ENCODE measurements at places on chromosomes 13 and 19. TPM values are rescaled to one million over a fixed set of nuclear protein-coding genes. Genes with fewer than 3 reads are reported as not detected.

The ZNF91 gene
- 256 TPM for total RNA-seq

The TRAPPC2B gene
- 7.6 TPM for total RNA-seq

The IFNL1 gene
- total RNA-seq = not detected

The ZNF835 gene
- total RNA-seq = 3.9 TPM

The SIGLEC5 gene
- 1.2 TPM for total RNA-seq

The PNMA8B gene
- total RNA-seq = 1.1 TPM

The CEACAM7 gene
- 0.36 TPM for total RNA-seq

The KCNRG gene
- 1.6 TPM for total RNA-seq

The C1QTNF9B gene
- not detected for total RNA-seq

The NLRP7 gene
- not detected for total RNA-seq

The MYO16 gene
- not detected for total RNA-seq

The SOX1 gene
- not detected for total RNA-seq

The DPF1 gene
- not detected for total RNA-seq

The CPB2 gene
- total RNA-seq = not detected

The METTL21C gene
- total RNA-seq = not detected

The SLC15A1 gene
- total RNA-seq = 8.9 TPM

The HSD17B14 gene
- 24.4 TPM for total RNA-seq

The CACNG7 gene
- total RNA-seq = not detected

The ZNF579 gene
- 14.0 TPM for total RNA-seq

The CPT1C gene
- total RNA-seq = 3.1 TPM

The CEACAM4 gene
- 2.4 TPM for total RNA-seq

The MYPOP gene
- total RNA-seq = 5.5 TPM

The C13orf46 gene
- 7.5 TPM for total RNA-seq

The ZNF615 gene
- total RNA-seq = 14.9 TPM

The CAPS gene
- total RNA-seq = 181 TPM

The KIR2DL1 gene
- not detected for total RNA-seq

The KLK10 gene
- 0.29 TPM for total RNA-seq

The ZNF787 gene
- total RNA-seq = 32.4 TPM

The NAPA gene
- total RNA-seq = 158 TPM

The HSPB6 gene
- 80.9 TPM for total RNA-seq

The DZIP1 gene
- total RNA-seq = 17.2 TPM

The LRRC8E gene
- total RNA-seq = 8.5 TPM

The ERICH4 gene
- not detected for total RNA-seq

The ZNF813 gene
- 6.8 TPM for total RNA-seq

The NFILZ gene
- total RNA-seq = not detected

The EBI3 gene
- 1.5 TPM for total RNA-seq

The WIZ gene
- total RNA-seq = 42.3 TPM

The FCGBP gene
- total RNA-seq = 37.0 TPM

The ZNF583 gene
- 9.7 TPM for total RNA-seq

The PGLYRP1 gene
- not detected for total RNA-seq

The ZNF677 gene
- total RNA-seq = 25.5 TPM

The FFAR3 gene
- not detected for total RNA-seq

The SBK3 gene
- total RNA-seq = 0.39 TPM

The KLK2 gene
- total RNA-seq = not detected

The CILP2 gene
- 2.3 TPM for total RNA-seq

The SHANK1 gene
- 0.29 TPM for total RNA-seq

The DOCK6 gene
- 125 TPM for total RNA-seq

The DLL3 gene
- total RNA-seq = not detected

The C19orf53 gene
- total RNA-seq = 78.2 TPM

The CEACAM3 gene
- total RNA-seq = not detected

The IGLON5 gene
- not detected for total RNA-seq

The ZNF135 gene
- total RNA-seq = 14.1 TPM

The FBXO17 gene
- 14.9 TPM for total RNA-seq

The LILRA1 gene
- 0.34 TPM for total RNA-seq

The FLT3 gene
- total RNA-seq = 0.91 TPM

The ZNF546 gene
- 7.9 TPM for total RNA-seq

The NTN5 gene
- total RNA-seq = 1.0 TPM

The ZNF547 gene
- total RNA-seq = 4.5 TPM
